ENCODE measurements at places on chromosomes 2 and 18. TPM values are rescaled to one million over a fixed set of nuclear protein-coding genes. Genes with fewer than 3 reads are reported as not detected.

DNA sequence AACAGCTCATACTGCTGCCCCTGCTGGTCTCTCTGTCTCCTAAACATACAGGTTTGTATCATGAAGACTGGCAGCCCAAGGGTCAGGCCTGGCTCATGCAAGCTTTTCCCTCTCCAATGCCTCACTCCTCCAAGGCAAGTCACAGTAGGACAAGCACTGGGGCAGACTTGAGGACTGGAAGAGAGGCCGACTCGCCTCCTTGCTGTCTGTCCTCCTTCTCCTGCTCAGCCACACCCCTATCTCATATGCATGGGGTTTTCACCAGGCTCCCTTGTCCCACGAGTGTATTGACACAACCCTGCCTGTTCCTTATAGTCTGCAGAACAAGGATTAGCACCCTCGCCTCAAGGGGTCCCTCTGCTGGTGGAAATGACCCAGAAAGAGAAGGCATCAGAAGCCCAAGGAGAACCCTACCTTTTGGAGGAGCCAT is 223.7 kb downstream of the SOX11 start:
- peak; percentile 92 for DNase-seq
- H3K27ac ChIP-seq, result no peak overlapping the region
- no peaks in the 10 kb centered on the region for H3K27me3 ChIP-seq
- H3K4me1 ChIP-seq, result no peaks in the 10 kb centered on the region

- H3K36me3 ChIP-seq, result no peaks in the 10 kb centered on the region
- H3K4me3 ChIP-seq, result no peak overlapping the region
- H3K27me3 ChIP-seq, result no peaks in the 10 kb centered on the region
- no peak overlapping the region for H3K27ac ChIP-seq
Measured at GRCh38 chr18:3067165-3067661, 54.3 kb upstream of the LPIN2 start.

DNA sequence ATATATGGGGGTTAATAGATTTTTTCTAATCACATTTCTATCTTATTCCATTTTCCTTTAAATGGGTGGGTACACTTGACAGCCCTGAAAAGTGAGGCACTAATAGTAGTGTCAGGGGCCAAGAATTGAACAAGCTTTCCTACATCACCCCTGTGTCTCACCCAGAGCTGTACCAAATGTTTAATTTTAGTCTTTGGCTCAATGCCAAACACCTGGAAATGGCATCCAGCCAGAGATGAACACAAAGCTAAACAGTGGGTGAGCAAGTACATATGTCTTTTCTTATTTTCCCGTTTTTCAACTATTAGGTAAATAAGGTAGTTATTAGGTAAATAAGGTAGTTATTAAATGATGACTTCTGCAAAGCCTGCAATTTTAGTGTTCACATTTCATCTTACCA is 276.3 kb upstream of the ERBB4 start:
- H3K27ac ChIP-seq, result no peak overlapping the region
- no peaks in the 10 kb centered on the region for H3K27me3 ChIP-seq
- no peaks in the 10 kb centered on the region for H3K36me3 ChIP-seq
- DNase-seq, result no peak

DNA sequence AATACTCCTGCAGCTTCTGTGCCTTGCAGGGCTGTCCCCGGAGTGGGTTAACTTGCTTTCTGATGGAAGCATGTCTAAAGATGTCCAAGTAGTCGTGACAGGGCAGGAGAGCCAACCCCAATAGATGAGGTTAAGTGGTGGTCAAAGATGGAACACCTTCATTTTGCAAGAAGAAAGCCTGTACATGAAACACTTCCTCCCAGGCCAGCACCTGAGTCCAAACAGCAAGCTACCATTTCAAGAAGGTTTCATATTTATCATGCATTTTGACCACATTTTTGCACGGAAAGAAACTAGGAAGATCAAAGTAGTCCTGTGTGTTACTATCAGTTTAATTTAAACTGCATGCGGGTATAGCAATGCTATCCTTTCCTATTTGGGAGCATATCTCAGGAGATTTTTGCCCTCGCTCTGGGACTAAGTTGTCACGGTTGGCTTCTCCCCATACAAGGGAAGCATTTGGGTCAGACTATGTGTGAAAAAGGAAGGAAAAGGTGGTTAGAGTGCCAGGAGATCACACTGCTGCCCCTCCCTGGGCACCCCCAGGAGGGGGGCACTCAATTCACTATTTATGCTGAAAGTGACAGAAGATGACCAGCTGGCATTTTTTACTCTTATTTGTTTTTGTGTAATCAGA is 187.6 kb downstream of the ZNF521 start:
- H3K27me3 ChIP-seq, result no peaks in the 10 kb centered on the region
- H3K4me3 ChIP-seq, result no peak overlapping the region
- no peak overlapping the region for H3K27ac ChIP-seq
- DNase-seq, result no peak
- H3K4me1 ChIP-seq, result no peaks in the 10 kb centered on the region

DNA sequence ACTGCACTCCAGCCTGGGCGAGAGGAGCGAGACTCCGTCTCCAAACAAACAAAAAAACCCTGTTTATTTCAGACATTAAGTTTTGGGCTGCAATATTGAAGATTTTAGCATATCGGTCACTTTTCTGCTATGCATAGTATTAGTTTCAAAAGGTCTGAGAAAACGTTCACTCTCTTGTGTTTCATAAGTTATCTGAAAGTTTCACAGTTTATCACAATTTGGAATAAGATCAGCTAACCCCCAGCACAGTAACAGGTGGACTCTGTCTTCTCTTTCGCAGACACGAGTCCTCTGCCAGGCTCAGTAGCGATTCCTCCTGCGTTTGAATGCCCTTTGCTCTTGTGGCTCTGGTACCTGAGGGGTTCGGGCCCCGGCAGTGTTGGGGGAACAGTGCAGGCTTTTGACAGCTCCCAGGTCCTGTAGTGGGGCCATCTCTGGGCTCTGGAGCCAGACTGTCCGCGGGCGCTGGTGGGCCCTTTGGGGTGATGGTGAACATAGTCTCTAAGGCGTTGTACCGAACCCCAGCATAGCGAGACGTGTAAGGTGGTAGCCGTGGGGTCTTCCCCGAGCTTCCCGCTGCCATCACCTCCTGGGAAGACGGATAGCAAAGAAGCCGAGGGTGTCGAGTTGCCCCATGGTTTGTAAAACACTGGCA is 20.4 kb downstream of the NFATC1 start:
- no peak overlapping the region for H3K27ac ChIP-seq
- H3K27me3 ChIP-seq, result no peaks in the 10 kb centered on the region
- no peak for DNase-seq
- peaks cover 7% of the 10 kb centered on the region for H3K36me3 ChIP-seq
- no peaks in the 10 kb centered on the region for H3K4me1 ChIP-seq

- DNase-seq, result no peak
- H3K36me3 ChIP-seq, result no peaks in the 10 kb centered on the region
- H3K4me1 ChIP-seq, result no peaks in the 10 kb centered on the region
- no peaks in the 10 kb centered on the region for H3K27me3 ChIP-seq
- no peak overlapping the region for H3K27ac ChIP-seq
Measured at GRCh38 chr2:182506606-182507005, 79.8 kb upstream of the PDE1A start.

GRCh38 chr18:59621027-59621426 is 76.2 kb downstream of the CCBE1 start:
- H3K27ac ChIP-seq, result no peak overlapping the region
- no peaks in the 10 kb centered on the region for H3K27me3 ChIP-seq
- no peaks in the 10 kb centered on the region for H3K4me1 ChIP-seq
- no peak overlapping the region for H3K4me3 ChIP-seq
- no peaks in the 10 kb centered on the region for H3K36me3 ChIP-seq
- no peak for DNase-seq

GRCh38 chr2:231293163-231293562 is 94.7 kb downstream of the ARMC9 start:
- no peak overlapping the region for H3K4me3 ChIP-seq
- H3K27ac ChIP-seq, result no peak overlapping the region
- no peaks in the 10 kb centered on the region for H3K36me3 ChIP-seq
- peaks cover 12% of the 10 kb centered on the region for H3K4me1 ChIP-seq
- H3K27me3 ChIP-seq, result no peaks in the 10 kb centered on the region

DNA sequence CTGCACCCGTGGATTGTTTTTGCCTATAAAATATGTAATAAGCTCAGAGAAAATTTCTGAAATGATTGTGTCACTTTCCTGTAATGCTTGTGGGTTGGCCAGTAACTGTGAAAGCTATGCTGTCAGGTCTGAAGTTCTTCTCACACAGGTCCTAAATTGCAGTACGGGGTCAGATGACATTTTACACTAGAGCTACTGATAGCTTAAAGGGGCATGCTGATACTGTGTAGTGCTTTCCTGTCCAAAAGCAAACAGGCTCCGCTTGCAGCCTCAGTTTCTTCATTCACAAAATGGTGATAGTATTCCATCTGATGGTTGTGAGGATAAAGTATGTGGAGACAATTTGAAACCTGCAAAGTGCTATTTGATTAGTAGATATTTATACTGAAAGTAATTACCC is 7.6 kb upstream of the FARSB start:
- no peak for DNase-seq
- no peak overlapping the region for H3K27ac ChIP-seq
- no peaks in the 10 kb centered on the region for H3K27me3 ChIP-seq
- no peak overlapping the region for H3K4me3 ChIP-seq
- H3K36me3 ChIP-seq, result no peaks in the 10 kb centered on the region
- no peaks in the 10 kb centered on the region for H3K4me1 ChIP-seq

DNA sequence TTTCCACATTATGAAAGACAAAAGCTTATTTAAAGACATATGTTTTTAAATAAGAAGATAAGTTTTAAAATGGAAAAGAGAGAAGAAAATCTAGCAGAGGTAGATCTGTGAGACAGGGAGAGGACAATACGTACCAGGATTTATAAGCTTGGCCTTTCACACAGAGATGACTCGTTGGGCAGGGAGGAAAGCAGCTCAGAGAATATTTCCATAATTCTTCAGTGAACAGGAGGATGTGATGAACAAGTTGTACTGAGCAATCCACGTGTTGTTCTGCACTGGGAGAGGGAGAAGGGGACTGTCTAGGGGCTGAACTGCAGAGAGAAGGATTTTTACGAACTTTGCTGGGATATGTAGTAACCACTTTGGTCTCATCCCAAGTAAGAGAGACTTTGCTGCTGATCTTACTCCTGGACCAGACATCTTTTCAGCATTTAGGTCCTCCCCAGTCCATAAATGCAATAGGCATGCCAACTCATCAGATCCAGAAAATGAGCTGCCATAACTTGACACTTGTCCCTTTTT is 162.5 kb upstream of the SETBP1 start:
- no peaks in the 10 kb centered on the region for H3K27me3 ChIP-seq
- no peak overlapping the region for H3K4me3 ChIP-seq
- no peaks in the 10 kb centered on the region for H3K4me1 ChIP-seq

DNA sequence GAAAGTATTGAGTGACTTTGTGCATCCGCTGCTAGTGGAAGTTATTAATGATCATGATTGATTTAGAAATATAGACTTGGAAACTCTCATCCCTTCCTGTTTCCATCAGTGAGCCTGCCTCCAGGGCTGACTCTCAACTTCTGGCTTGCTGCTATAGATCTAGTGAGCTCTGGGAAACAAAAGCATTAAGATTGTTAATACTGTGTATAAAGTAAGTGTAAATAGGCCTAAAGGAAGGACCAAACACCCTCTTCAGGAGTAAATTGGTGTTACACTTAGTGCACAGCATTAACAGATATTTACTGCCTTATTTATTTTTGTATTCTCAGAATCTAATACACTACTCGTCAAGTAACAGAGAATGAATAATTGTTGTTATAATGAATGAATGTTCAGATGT is 285.6 kb downstream of the THSD7B start:
- H3K36me3 ChIP-seq, result no peaks in the 10 kb centered on the region
- no peaks in the 10 kb centered on the region for H3K27me3 ChIP-seq
- no peak for DNase-seq
- H3K4me1 ChIP-seq, result no peaks in the 10 kb centered on the region
- H3K4me3 ChIP-seq, result no peak overlapping the region

DNA sequence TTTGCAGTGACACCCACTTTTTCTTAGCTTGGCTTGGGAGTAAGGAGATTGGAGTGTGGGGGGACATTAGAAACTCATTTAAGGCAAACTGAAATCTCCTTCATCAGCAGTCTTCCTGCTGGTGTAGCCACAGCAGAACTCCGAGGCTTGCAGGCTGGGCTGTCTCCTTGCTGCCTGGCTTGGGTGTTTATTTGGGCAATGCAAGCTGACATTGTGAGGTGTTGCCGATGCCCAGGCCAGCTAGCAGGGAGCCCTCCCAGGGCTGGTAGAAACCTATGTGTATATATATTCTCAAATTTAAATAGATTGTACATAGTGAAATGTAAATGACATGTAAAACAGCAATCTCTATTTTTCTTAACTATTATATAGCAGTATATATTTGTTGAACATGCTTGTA is 11.8 kb downstream of the GDF7 start:
- peaks cover 27% of the 10 kb centered on the region for H3K4me1 ChIP-seq
- no peaks in the 10 kb centered on the region for H3K27me3 ChIP-seq
- no peak overlapping the region for H3K27ac ChIP-seq
- H3K4me3 ChIP-seq, result no peak overlapping the region
- DNase-seq, result no peak

The ST6GAL2 gene
- 0.82 TPM for total RNA-seq

GRCh38 chr18:44961288-44961995 is 280.8 kb downstream of the SETBP1 start:
- DNase-seq, result no peak
- H3K36me3 ChIP-seq, result no peaks in the 10 kb centered on the region
- H3K27ac ChIP-seq, result no peak overlapping the region
- H3K27me3 ChIP-seq, result no peaks in the 10 kb centered on the region
- no peaks in the 10 kb centered on the region for H3K4me1 ChIP-seq

The ANKRD36C gene
- 74.4 TPM for total RNA-seq

- H3K36me3 ChIP-seq, result no peaks in the 10 kb centered on the region
- no peak for DNase-seq
- no peaks in the 10 kb centered on the region for H3K4me1 ChIP-seq
- no peaks in the 10 kb centered on the region for H3K27me3 ChIP-seq
Measured at GRCh38 chr2:174812037-174812436, 47.8 kb upstream of the CHRNA1 start.

GRCh38 chr2:229489016-229489415 is 217.9 kb upstream of the PID1 start:
- no peak overlapping the region for H3K27ac ChIP-seq
- DNase-seq, result no peak
- peaks cover 29% of the 10 kb centered on the region for H3K4me1 ChIP-seq
- H3K36me3 ChIP-seq, result no peaks in the 10 kb centered on the region

DNA sequence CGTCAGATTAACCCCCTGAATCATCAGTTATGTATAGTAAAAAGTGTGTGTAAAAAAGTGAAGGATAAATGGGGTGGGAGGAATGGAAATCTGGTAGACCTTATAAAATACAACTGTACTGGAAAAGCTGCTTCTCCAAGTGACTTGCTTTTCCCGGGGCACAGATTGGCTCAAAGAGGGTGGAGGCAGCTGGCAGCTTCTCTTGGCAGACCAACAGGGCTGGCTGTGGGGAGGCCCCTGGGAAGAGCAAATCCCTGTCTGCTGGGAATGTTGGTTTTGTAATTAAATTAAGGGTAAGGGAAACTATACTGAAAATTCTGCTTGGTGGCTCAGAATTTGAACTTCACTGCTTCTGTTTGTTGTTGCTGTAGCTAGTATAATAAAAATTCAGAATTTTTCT is 154.2 kb upstream of the DLX2 start:
- H3K4me3 ChIP-seq, result no peak overlapping the region
- no peaks in the 10 kb centered on the region for H3K36me3 ChIP-seq
